ENCODE measurements at places on chromosomes 6 and 20.

- peak; percentile 30 for DNase-seq
Measured at GRCh38 chr20:1185316-1185741, 548 bp upstream of the TMEM74B start.

GRCh38 chr20:37925265-37926165 is 22.6 kb downstream of the VSTM2L start:
- no peak for DNase-seq

DNA sequence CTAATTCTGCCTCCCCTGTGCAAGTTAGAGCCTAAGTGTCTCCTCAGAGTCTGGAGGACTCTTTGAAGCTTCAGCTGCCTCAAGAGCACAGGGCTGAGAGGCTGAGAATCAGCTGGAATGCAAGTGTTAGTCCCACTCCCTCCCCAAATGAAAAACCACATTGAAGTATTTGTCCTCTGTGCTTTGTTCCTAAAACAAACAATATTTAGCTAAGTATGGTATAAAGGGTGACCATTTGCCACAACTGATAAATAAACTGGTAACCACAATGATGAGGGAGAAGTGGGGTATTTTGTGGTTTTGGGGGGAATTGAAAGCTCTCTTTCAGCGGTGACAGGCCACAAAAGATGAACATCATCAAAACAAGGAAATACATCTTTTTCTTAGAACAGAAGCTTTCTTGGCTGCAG is 91.7 kb upstream of the HDDC2 start:
- DNase-seq = no peak

DNA sequence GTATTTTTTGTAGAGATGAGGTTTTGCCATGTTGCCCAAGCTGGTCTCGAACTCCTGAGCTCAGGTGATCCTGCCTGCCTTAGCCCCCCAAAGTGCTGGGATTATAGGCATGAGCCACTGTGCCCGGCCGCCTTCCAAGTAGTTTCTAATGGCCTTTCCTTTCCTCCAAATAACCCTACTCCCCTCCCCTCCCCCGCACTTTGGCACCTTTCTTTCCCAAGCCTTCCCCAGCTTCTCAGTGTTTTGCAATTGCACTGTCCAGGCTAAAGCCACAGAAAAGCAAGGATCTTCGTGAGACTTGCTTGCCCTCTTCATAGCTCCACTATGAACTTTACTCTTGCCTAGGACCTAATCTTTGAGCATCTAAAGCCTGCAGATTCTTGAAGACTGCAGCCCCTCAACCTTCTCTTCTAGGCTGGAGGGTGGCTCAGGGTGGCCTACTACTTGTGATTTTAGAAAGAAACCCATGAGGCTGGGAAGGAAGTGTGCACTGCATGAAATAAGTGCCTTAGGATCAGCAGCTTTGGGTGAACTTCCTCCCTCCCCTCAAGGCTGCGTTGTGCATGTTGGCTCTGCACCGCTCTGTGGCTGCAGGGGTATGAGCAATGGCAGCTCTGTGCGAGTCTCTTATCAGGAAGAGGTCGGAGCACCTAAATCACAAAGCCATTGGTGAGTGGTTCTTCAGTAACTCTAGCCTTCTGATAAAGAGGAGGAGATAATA is 152.4 kb upstream of the SNX9 start:
- DNase-seq = no peak

GRCh38 chr6:117265410-117266256 is at the start of gene VGLL2:
Gene VGLL2 (plus strand): TSS chr6:117265558. CDS start chr6:117265764, 206 bp downstream.
- no peak for DNase-seq

- DNase-seq = no peak
Measured at GRCh38 chr6:40439026-40439800, 148.0 kb downstream of the LRFN2 start.

- no peak for DNase-seq
Measured at GRCh38 chr6:88872962-88873361, 90.5 kb downstream of the RNGTT start.

GRCh38 chr6:56663344-56663743 is 20.7 kb upstream of the DST start:
- DNase-seq = no peak

DNA sequence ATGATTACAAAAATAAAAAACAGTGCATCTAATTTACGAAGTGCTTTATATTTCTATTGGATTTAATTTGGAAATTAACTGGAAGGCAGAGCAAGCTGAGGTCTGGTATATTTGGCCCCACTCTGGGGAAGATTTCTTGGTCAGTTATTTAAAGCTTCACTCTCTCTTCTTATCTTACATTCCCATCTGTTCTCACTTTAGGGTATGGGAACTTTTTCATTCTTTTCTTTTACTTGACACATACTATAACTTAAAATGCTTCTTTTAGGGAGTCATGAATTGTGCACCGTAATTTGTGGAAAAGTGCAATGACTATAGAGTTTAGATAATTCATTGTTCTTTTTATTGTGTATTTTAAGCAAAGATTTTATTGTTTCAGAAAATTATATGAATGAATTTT is 170.4 kb downstream of the BCKDHB start:
- no peak for DNase-seq
